ENCODE measurements at places on chromosomes 4 and X.

DNA sequence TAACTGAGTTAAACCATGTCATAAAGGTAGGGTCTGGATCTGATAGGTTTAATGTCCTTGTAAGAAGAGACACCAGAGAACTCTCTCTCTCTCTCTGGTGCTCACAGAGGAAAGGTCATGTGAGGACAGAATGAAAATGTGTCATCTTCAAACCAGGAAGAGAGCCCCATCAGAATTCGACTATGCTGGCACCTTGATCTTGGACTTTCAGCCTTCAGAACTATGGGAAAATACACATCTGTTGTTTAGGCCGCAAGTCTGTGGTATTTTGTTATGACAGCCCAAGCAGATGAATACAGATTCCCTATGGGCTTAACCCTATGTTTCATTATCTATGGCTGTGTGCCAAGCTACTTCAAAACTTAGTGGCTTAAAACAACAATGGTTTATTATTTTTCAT, 105.5 kb upstream of the DDIT4L start:
- DNase-seq, result no peak

- no peak for DNase-seq
Observed at GRCh38 chrX:47285836-47286320, 53.1 kb downstream of the USP11 start.

GRCh38 chr4:26412381-26413372, 77.6 kb downstream of the CCKAR start:
- DNase-seq, result no peak

- DNase-seq, result no peak
Observed at GRCh38 chr4:119675391-119675790, 46.8 kb upstream of the PDE5A start.

GRCh38 chr4:54227256-54228055, 1.6 kb upstream of the PDGFRA start:
- no peak for DNase-seq
